ENCODE measurements at places on chromosomes 16 and 17.

DNA sequence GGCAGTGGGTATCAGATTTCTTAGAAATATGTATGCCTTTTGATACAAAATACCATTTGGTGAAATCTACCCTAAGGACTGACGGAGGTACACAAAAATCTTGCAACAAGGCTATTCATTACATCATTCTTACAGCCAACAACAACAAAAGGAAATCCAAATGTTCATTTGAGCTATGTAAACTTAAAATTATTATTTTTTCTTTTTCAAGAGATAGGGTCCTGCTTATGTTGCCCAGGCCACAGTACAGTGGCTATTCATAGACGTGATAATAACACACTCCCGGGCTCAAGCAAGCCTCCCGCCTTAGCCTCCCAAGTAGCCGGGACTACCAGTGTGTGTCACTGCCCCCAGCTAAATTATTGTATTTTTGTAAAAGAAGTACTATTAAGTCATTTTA is 9.0 kb downstream of the SRR start:
- no peak for DNase-seq

DNA sequence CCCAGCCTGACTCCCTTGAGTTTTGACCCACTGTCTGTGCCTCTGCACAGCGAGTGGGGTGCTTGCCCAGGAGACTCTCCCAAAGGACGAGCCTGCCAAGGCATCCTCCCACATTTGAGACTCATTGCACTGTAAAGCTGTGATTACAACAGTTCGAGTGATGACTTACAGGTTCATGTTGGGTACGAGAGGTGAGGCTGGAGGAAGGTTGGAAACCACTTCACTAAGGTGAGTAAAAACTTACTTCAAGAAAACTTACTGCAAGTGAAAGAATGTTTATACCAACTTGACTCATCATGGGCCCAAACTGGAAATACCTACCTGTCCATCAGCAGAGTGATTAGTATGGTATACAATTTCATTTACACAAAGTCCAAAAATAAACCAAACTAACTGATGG is 360.1 kb upstream of the CDH11 start:
- no peak for DNase-seq

GRCh38 chr16:11539641-11540050 is 47.1 kb downstream of the LITAF start:
- no peak for DNase-seq

GRCh38 chr16:87086575-87086974 is 230.6 kb downstream of the C16orf95 start:
- no peak for DNase-seq

DNA sequence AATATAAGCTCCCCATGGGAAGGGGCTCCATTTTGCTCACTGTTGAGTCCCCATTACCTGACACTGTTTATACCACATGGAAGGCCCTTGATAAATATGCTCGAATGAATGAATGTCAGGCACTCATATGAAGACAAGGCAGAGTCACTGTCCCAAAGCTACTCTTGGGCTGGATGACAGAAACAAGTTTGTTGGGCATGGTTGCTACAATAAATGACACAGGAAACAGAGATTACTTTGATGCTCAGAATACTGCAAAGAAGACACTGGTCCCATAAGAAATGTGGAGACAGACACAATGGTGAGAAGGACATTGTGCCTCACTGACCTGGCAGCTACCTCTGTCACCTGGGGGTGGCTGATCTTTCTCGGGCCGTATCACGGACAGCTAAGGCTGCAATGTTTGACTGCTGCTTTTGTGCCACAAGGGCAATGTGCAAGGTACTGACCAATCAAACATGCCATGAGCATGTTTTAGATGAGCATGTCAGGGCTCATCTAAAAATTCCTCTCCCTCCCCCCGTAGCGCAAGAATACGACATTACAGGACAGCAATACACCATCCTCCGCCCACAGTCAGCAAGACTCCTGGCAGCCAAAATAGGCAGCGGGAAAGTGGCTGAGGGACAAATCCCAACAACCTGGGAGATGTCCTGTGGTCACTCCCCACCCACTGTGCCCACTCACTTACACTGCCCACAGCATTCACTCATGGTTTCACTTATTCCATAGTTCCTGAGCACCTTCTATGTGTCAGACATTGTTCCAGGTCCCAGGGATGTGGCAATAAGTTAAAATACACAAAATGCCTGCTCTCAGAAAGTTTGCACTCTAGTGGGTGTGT is 5.0 kb downstream of the PIK3R6 start:
- DNase-seq = no peak

DNA sequence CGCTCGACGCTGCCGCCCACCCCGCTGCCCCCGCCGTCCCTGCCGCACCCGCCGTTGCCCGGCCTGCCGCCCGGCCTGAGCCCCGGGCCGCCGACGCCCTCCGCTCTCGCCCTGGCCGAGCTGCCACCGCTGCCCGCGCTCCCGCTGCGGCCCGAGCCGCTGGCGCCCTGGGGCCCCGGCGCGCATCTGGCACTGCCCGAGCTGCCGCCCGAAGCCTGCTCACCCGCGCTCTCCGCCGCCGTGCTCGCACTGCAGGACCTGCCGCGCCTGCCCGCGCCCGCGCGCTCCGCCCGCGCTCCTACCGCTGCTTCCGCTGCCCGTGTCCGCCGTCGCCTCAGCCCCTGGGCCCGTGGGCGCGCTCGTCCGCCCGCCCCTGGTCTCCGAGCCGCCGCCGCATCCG is 8.4 kb upstream of the CLDN9 start:
- no peak for DNase-seq

DNA sequence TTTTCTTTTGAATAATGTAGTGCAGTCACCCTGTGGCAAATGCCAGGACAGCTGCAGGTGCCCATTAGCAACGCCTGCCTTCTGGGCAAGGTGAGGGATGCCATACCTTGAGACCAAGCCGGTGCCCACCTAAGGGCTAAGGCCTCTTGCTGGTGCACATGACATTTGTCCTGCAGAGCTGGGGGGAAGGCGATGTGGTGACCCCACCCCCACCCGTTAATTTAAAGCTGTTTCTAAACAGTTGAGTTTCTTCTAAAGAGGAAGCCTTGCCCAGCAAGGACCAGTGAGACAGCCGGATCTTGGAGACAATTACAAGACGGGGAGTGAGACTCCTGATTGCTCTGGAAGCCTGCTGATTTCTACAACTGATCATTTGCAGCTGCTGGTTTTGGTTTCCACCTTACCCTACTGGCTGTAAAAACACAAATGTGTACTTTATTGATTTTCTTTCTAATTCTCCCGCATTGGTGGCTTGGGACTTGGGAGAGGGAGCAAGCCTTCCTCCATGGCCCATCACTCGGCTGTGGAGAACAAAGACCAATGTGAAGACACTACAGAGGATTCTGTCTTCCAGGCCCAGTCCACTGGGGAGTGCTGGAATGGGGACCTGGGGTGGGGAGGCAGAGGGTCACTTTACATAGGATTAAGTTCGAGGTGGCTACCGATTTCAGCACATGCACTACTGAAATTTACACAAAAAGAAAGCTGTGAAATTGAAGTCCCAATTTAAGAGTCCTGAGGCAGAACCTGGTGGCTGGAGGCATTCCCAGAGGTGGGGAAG is 2.7 kb downstream of the CDK5R1 start:
- no peak for DNase-seq

DNA sequence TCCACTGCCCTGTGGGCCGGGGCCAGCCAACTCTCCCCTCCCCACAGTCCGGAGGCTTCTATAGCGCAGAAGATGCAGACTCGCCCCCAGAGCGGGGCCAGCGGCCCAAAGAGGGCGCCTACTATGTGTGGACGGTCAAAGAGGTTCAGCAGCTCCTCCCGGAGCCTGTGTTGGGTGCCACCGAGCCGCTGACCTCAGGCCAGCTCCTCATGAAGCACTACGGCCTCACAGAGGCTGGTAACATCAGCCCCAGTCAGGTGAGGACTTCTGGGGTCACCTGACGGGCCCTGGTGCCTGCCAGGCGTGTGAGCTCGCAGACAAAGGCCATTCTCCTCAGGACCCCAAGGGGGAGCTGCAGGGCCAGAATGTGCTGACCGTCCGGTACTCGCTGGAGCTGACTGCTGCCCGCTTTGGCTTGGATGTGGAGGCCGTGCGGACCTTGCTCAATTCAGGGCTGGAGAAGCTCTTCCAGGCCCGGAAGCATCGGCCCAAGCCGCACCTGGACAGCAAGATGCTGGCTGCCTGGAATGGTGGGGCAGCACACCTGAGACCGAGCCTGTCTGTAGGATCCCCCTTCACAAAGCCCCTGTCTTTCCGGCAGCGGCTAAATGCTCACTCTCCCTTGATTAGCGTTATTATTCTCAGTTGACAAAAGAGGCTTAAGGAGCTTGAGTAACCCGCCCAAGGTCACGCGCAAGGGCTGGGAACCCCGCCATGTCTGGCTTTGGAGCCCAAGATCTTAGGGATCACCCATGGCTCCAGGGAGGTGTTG is 3.9 kb downstream of the SPATA20 start:
- no peak for DNase-seq

DNA sequence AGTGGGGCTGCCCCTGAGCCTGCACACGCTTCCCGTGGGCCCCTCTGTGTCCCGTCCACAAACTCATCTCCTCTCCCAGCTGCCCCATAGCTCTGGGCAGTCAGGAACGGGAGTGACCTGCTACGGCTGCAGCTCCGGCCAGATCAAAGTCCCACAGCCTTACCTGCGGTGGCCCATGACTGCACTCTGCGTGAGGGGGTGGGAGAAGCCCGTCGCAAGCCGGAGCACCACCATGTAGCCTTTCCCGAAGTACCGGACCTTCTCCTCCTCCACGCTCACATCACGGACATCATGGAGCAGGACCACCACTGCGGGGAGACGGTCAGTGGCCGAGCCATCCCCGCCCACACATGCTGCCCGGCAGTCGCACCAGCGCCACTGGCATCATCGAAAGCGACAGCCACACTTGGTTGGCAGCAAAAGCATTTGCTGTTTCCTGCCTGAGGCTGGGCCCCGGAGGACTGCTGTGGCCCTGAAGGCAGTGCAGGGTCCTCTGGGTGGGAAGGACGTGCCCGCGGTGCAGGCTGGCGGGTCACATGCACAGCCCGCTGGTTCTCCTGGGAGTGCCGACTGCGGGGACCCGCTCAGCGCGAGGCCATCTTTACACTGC is 6.2 kb downstream of the CYBC1 start:
- no peak for DNase-seq

GRCh38 chr17:66152756-66153155 is 39.2 kb downstream of the CEP112 start:
- no peak for DNase-seq

- DNase-seq = no peak
These were observed 39.2 kb downstream of the CYLD start for GRCh38 chr16:50781043-50781442.

DNA sequence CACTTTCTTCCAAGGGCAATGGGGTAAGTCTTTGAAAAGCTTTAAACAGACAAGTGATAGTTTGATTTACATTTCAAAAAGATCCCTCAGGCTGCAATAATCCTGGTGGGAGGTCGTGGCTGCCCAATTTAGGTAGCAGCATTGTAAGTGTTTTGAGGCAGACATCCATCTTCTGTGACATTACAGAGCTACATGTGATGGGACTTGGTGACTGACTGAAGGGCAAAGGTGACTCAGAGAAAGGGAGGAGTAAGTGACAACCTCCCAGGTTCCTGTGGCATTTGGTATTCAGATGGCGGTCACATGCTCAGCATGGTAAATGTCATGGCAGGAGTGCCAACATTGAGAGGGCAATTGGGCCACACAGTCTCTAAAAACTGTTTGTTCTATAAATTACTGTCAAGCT is 26.5 kb downstream of the STAT3 start:
- DNase-seq = no peak

- no peak for DNase-seq
These were observed 85.1 kb downstream of the WWOX start for GRCh38 chr16:78184238-78185183.

DNA sequence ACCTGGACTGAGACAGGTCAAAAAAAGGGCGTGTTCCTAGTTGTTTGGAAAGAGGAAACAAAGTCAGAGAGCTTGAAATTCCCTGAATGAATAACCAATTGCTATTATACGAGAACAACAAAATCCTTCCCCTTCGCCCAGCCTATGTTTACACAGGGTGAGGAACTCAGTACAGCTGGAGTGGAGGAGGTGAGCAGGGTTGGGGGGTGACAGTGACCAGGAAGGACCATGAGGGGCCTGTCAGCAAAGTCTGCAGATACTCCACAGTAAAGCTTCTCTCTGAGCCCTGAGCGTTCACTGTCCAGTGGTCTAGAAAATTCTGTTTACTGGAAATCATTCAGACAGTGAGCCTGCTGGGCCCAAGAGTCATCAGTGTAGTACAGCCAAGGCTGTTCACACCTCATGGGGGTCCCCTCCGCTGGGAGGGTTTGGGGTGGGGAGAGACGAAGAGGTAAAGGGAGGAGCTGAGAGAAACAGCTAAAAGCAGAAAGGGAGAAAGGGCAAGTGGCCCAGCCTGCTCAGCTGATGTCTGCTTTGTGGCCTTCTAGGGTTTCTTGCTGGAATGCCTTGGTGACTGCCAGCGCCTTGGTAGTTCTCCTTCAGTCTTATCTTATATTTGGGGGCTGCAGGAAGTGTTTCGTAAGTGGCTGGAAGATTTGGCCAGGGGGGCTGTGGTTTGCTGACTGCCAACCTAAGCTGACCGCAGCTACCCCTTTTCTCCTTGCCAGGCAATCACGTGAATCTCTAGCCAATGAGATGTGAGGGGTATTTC is 5.7 kb downstream of the DUSP3 start:
- DNase-seq = no peak

DNA sequence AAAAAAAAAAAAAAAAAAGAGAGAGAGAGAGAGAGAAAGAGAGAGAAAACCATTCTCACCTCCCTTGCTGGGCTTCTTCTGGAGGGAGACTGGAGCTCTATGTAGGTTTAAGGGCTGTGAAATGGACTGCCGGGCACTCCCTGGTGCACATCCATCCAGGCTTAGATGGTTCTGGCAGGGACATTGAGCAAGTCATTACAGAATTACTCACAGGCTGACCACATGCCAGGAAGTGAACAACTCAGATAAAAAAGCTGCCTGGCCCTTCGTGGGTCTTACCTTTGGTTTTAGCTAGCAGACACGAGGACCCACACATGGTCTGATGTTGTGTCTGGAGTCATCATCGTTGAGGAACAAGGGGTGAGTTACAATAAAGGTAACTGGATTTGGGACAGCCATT is 847.4 kb upstream of the EEF2KMT start:
- DNase-seq = no peak

- DNase-seq = no peak
These were observed 204.8 kb downstream of the HAPSTR1 start for GRCh38 chr16:9296271-9296590.

GRCh38 chr17:47774987-47775580 is 42.0 kb downstream of the TBX21 start:
- no peak for DNase-seq

GRCh38 chr17:48556229-48556575 is 11.3 kb upstream of the HOXB2 start:
- no peak for DNase-seq

DNA sequence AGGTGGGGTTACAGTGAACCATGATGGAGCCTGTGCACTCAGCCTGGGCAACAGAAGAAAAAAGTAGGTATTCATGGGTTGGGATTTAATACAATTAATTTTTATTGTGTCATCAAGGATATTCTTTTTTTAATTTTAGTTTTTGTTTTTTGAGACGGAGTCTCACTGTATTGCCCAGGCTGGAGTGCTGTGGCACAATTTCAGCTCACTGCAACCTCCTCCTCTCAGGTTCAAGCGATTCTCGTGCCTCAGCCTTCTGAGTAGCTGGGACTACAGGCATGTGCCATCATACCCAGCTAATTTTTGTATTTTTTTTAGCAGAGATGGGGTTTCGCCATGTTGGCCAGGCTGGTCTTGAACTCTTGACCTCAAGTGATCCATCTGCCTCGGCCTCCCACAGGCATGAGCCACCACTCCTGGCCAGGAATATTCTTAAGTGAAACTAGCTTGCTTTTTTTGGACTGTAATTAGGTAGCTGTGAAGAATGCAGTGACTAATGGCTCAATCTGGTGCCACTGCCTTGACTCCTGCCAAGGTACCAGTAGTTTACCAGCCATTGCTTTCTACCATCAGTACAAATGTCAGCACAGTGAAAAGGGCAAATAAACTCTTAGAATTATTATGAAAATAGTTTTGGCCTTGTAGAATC is 4.8 kb downstream of the PPM1D start:
- DNase-seq = no peak
